Breast epithelium (tissue), 4 donors: ENCODE measurements at places on chromosomes 2 and 18.
A peak's percentile ranks its signal among the peaks of the same experiment; 100 is the strongest.

GRCh38 chr18:46821856-46822711, 65.2 kb upstream of the ST8SIA5 start:
- DNase-seq, result no peak

DNA sequence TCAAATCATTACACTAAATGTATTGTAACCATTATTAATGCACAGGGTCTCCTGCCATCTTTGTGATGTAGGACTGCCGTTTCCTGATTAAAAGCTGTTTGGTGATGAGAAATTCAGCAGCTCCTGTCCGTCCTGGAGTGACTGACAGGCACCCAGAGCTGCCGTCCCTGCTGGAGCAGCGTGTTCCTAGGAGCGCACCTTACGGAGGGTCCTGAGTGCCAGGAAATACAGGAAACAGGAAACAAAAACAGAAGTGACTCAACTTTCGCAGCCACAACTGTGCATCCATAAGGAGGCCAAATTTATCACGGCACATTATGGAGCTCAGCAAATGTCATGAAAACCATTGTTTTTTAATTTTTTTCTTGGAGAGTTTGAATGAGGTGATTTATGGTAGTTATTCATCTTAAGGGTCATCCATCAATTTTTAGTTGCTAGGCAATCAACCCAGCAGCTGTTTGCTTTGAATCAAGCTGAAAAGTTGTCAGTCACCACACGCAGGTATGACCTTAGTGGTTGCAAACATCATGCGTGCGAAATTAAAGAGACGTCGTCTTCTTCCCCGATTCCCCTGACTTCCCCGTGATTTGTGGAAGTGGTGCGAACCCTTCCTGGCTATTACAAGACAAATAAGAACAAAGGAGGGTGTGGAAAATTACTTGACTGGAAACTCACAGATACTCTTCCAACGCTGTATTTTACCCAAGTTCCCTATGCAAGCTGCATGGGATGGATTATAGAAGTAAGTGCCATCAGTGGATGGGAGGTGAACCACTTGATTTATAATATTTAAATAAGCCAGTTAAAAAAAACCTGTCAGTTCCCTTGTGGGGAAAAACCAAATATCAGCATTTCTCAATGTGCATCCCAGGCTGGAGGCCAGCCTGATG, 19.8 kb downstream of the TSHZ1 start:
- DNase-seq, result no peak

DNA sequence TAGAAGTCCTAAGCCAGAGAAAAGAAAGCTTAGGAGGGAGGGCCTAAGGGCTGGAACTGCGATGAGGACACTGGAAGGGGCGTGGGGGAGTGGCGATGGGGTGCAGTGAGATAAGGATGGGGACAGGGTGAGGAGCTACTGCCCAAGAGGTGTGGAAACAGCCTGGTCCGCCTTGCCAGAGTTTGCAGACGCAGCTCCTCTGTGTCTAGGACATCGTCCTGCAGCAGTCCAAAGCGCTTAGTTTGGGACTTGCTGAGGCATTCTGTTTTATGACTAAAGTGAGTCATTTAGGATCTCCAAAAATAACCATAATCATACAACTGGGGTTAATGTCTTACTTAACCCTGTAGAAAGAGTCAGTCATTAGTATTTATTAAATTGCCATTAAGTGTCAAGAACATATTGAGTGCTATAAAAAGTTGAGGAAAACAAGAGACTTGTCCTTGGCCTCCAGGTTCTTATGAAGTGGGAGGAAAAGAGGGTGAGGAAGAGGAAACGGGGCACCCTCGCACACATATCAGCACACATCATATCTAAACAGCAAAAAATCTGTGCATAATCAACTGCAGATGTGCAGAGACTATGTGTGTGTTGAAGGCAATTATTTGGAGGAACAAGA, 74.8 kb downstream of the CDK15 start:
- no peak for DNase-seq

DNA sequence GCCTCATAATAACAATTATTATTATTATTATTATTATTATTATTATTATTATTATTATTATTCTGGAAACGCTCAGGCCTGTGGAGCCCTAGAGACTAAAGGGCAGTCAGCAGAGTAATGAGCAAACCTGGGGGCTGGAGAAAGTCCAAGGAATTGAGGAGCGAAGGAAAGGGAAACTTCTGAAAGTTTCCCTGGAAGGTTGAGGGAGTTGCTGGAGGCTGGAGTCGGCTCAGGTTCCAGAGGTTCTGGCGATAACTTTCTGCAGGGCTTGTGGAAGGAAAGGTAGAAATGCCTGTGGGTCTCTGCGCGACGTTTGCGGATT, 9.2 kb downstream of the POU3F3 start:
- no peak for DNase-seq

DNA sequence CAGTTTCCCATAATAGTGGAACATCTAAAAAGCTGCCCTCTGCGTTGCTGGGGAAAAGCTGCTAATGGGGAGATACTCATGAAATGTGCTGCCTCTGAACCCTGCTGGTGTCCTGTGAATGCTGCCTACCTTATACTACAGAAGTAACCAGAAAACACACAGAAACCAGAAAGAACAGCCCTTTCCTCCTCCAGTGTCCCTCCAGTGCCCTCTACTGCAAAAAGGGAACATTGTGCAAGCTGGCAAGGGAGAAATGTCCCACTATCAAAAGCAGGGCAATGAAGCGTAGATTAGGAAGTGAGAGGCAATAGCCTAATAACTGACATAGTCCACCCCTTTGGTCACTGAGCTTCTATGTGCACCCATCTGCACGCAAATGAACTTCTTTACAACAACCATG, 162.7 kb upstream of the ETAA1 start:
- DNase-seq, result no peak

DNA sequence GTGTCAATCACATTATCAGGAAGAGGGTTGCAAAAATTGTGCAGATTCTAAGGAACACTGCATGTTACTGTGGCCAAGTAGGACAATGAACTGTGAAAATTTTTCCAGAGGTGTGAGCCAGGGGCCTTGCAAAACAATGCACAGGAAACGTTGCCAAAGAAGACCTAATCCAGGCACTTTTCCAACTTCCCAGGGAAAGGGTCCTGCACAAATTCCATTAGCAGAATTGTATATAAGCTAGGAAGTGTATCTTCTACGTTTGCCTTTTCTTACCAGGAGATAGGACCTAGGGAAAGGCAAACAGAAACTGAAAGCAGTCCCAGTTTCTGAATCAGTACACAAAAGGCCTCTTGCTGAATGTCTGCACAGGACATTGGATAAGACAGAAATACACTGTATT, 1888.3 kb upstream of the CELF4 start:
- no peak for DNase-seq

DNA sequence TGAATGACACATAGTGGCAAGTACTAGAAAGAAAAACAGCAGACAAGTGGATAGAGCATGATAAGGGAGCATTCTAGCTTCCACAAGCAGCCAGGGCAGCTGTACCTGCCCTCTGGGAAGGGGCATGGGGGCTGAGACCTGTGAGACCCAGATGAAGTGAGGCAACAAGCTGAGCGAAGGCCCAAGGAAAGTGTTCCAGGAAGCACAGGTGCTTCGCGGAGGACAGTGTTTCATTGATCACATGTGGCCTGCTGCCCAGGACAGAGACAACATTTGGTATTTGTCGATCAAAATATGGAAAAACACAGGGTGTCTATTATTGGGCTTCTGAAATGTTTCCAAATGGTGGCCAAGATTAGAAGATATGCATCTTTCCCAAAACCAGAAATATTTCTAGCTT, 149.1 kb downstream of the ZNF516 start:
- no peak for DNase-seq

GRCh38 chr2:142601794-142602193, 275.7 kb upstream of the KYNU start:
- no peak for DNase-seq

DNA sequence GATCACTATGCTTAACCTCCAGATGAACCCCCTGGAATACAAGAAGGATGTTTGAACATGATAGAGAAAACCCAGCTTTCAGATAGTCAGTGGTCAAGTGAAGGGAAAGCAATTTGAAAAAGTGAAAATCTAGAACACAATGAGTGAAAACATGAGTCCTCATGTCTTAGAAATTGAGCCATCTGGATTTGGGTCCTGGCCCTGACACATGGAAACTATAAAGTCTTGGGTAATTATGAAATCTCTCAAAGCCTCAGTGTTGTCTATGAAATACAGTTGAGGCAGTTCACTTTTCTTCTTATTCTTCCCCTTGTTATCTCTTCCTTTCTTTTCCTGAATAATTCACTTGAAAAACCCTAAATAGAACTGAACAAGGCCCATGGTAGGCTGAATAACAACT, 120.6 kb downstream of the EN1 start:
- no peak for DNase-seq

DNA sequence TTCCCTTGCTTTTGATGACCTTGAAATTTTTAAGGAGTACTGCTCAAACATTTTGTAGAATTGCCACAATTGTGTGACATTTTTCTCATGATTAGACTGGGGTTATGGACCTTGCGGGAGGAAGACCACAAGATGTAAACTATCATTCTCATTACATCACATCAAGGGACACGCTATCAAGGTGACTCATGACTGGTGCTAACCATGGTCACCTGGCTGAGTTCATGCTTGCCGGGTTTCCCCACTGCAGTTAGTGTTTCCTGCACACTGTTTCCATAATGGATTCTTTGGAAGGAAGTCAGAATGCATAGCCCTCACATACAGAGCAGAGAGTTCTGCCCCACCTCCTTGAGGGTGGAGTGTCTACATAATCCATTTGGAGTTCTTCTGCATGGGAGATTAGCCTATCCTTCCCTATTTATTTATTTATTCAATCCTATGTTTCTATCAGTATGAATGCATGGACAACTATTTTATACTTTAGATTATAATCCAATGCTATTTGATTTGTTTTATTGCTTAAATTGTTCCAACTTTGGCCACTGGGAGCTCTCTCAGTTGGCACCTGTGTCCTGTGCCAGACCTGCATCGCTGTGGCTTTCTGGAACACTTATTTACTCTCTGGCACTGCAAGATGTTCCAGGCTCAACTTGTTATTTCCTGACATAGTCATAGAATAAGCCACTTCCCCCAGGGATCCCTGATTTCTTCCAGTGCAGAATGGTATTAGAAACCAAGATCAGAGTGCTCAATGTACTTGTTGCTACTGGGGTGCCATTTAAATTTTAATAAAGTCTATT, 6.0 kb downstream of the MC2R start:
- no peak for DNase-seq

GRCh38 chr2:217510771-217511291, 492.0 kb downstream of the TNS1 start:
- DNase-seq, result peak; percentile 62

- DNase-seq, result no peak
Measured at GRCh38 chr18:58140387-58141325, 96.6 kb downstream of the NEDD4L start.

GRCh38 chr2:1674766-1675397, 69.4 kb downstream of the PXDN start:
- no peak for DNase-seq
